ENCODE measurements at places on chromosomes 12 and 14.

GRCh38 chr12:14769466-14769968, 33.8 kb downstream of the WBP11 start:
- no peak for DNase-seq

GRCh38 chr14:105913861-105914260, 387.5 kb downstream of the TMEM121 start:
- DNase-seq, result no peak

DNA sequence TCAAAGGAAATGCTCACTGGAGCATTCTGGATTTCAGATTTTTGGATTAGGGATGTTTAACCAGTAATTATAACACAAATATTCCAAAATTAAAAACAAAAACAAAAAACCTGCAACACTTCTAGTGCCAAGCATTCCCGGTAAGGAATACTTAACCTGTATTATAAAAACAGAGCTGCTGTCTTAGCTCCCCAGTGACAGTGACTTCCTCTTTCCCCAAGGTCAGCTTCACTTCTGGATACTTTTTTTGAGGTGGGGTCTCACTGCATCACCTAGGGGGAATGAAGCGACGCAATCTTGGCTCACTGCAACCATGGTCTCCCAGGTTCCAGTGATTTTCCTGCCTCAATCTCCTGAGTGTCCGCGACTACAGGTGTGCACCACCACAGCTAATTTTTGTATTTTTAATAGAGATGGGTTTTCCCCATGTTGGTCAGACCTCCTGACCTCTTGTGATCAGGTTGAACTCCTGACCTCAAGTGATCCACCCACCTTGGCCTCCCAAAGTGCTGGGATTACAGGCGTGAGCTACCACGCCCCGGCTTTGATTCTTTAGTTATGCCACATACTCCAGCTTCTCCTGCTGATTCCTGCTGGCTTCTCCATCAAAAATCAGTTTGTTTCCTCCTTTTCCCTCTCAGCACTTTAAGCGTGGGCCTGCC, 15.9 kb downstream of the PPP1CC start:
- no peak for DNase-seq

DNA sequence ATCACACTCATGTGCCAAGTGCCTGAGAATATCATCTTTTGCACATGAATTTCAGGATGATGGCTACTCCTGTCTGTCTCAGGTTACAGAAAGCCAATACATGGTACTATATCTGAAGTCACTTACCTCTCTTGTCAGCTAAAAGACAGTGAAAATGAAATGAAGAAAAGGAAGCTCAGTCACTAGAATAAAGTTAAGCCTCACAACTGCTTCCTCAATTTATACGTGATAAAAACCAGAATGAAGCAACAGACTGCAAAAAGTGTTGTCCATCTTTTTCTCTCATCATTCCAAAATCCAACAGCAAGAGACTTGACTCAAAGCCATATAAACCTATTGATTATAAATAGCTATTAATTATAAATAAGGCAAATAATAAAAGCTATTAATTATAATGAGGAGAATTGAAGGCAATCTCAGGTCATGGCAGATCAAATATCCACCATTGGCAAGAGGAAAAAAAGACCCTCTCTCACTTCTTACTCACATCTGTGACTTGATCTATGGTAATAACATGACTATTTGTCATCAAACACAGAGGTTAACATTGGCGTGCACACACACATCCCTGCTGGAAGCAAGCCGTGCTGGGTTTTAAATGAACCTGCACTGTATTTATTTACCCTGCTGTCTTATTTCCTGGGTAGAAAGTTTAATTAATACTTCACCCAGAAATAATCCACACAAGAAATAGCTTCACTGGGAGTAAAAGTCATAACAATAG, 10.0 kb downstream of the NIN start:
- DNase-seq, result no peak

- DNase-seq, result no peak
These were observed 215.3 kb downstream of the CHST11 start for GRCh38 chr12:104672096-104672445.

DNA sequence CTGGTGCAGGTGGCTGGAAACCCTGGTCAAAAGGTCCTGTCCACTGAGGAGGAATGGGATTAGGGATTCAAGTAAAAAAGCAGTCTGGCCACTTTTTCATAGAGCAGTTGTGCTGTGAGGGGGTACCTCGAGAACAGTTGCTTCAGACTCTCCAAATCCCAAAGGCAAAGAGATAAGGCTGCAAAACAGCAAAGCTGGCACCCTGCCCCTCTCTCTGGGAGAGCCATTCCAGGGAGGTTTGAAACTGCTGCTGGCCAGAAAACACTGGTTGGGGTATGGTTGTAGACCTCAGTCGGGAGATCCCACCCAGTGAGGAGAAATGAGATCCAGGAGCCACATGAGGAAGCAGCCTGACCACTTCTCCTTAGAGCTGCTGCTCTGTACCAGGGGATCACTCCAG, 137.3 kb downstream of the CEP83 start:
- no peak for DNase-seq

DNA sequence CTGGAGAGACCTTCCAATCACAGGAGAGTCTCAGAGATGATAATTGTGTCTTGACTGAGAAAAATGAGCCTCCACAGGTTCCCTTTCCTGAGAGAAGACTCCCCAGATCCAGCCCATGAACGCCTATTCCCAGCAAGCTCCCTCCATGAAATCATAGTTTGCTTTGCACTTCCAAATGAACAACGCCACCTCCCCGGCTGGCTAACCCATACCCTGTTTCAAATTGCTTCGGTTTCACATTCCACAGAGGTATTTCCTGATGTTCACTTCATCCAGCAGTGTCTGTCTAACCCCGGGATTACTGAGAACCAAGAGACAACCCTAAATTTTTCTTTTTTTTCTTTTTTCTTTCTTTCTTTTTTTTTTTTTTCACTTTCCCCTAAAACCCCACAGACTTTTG, 124.1 kb upstream of the RFLNA start:
- no peak for DNase-seq
